ENCODE measurements at places on chromosomes 5 and 9.

- DNase-seq = no peak
These were observed 11.6 kb upstream of the NKD2 start for GRCh38 chr5:997001-997474.

DNA sequence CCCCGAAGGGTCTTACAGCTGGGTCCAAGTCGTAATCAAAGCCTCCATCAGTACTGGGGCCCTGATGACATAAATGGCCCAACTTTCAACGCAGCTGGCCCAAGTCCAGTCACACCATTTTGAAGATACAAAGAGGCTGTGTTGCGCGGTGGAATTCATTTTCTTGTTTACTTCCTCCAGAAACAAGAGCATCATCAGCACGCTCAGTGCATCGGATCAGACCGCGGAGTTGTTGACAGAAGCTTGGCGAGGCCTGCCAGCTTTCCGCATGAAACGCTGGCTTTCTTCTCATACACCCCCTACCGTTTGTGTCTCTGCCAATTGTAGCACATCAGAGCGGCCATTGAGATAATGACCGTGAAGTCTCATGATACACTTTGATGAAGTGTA, 101.7 kb upstream of the SPATA31D4 start:
- no peak for DNase-seq

- no peak for DNase-seq
These were observed 4.6 kb downstream of the EPB41L4B start for GRCh38 chr9:109316207-109316640.

DNA sequence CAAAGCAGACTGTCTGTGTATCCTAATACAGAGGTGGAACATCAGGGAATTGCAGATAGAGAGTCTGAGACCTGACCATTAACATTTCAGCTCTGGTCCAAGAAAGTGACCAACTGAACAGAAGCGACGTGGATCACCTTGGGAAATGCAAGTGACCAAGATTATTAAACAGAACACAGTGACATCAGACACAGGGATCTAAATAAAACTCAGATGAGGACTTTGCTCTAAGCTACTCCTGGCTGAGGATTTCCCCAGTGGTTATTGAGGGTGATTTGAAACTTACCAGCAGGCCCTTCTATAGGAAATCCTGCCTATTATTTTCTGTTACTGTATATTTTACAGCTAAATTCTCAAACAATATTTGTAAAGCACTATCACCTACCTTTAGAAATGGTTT, 436.0 kb downstream of the TMEM38B start:
- no peak for DNase-seq

- DNase-seq = no peak
These were observed 4.5 kb downstream of the GRIN1 start for GRCh38 chr9:137143459-137143858.

DNA sequence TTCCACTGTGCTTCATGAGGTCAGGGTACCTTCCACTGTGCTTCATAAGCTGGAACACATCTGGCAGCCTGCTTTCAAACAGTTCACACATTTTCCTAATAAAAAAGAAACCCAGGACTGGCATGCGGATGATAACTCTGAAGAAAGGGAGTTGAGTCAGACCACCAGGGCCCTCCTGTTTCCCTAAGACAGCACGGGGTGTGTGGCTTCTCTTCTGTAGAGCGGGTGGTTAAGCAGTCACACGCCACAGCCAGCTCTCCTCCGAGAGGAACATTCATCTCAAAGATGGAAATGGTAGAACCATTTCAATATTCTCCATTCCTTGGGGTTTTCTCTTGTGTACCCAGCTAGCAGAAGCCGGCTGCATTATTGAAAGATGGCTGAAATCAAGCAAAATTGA, 128.1 kb upstream of the LMX1B start:
- no peak for DNase-seq

GRCh38 chr5:136046246-136046645, 17.5 kb downstream of the TGFBI start:
- DNase-seq = no peak

DNA sequence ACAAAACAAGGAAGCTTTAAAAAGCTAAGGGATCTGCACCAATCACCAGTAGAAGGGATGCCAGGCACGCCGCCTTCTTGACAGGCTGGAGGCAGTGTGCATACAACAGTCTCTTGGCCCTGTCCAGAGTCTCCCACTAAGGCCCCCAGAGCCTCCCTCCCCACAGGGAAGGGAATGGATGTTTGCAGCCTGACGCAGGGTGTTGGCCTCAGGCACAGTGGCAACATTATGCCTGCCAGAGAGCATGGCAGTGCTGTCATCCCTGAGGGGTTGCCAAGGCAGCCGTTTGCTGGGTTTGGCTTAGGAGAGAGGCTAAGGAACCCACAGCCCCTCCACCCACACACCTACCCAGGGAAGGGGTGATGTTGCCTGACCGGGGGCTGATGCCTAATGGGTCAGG, 4.8 kb downstream of the HBEGF start:
- no peak for DNase-seq
